Frontal cortex (tissue), 4 donors: ENCODE measurements at places on chromosomes 5 and 9. TPM values are rescaled to one million over a fixed set of nuclear protein-coding genes. Genes with fewer than 3 reads are reported as not detected.

GRCh38 chr5:92179651-92180050, 796.5 kb upstream of the ARRDC3 start:
- no peak for DNase-seq

DNA sequence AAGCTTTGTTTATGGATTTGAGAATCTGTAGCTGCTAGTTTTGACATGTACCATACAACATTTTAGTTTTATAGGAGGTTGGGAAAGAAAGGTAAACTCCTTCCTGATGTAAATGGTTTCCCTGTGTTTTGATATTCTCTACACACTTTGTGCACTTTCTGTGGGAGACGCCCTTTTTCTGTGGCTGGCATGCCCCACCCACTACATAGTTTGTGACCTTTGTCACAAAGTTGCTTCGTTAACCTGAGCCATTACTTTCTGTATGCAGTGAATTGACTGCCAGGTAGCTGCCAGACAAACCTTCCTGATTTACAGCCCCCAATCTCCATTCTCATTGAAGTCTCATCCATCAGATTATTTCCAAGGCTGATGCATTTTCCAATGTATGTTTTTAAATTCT, 90.6 kb downstream of the NLN start:
- no peak for DNase-seq

GRCh38 chr5:107806705-107807104, 136.0 kb upstream of the EFNA5 start:
- no peak for DNase-seq

STK32A gene
- total RNA-seq, result 4.1 TPM

SYK gene
- total RNA-seq, result 2.0 TPM

GZMA gene
- total RNA-seq, result 0.41 TPM
